ENCODE measurements at places on chromosomes 7 and 10.

- no peak for DNase-seq
Observed at GRCh38 chr7:114644455-114644854, 229.8 kb downstream of the FOXP2 start.

- no peak for DNase-seq
Observed at GRCh38 chr10:10872035-10872673, 145.5 kb upstream of the CELF2 start.

DNA sequence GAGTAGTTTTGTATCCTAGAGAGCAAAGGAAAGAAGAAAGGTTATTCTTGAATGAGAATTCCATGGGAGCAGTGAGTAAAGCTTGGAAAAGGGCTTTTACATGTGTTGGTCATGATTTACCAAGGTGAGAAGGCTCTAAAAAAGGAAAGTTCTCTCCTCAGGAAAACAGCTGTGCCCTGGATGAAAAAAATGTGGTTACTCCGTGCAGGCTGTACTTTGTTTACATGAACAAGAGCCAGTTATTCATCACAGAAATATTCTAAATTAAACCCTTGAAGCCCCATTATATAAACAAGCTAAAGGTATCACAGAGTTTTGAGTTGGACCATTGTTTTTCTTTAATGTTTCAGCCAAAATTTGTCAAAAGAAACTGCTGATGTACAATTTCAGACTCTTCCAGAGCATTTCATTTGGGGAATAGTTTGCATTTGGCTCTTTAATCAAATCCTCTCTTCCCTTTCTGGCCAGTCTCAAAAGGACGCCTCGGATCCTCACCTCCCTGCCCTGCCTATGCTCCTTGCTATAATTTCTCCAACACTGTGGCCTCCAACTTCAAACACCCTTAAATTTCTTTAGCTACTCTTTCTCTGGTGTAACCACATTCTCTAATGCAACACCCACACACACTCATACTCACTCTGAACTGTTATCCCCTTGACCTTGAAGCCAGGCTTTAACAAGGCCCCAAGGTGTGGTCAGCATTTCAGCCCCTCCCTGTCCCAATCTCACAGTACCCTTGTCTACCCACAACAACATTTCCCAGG is 47.4 kb downstream of the AFAP1L2 start:
- DNase-seq: no peak

GRCh38 chr7:22025983-22026382 is 80.3 kb upstream of the CDCA7L start:
- DNase-seq: no peak

GRCh38 chr10:46308666-46309450 is 22.1 kb downstream of the ANTXRL start:
- no peak for DNase-seq

DNA sequence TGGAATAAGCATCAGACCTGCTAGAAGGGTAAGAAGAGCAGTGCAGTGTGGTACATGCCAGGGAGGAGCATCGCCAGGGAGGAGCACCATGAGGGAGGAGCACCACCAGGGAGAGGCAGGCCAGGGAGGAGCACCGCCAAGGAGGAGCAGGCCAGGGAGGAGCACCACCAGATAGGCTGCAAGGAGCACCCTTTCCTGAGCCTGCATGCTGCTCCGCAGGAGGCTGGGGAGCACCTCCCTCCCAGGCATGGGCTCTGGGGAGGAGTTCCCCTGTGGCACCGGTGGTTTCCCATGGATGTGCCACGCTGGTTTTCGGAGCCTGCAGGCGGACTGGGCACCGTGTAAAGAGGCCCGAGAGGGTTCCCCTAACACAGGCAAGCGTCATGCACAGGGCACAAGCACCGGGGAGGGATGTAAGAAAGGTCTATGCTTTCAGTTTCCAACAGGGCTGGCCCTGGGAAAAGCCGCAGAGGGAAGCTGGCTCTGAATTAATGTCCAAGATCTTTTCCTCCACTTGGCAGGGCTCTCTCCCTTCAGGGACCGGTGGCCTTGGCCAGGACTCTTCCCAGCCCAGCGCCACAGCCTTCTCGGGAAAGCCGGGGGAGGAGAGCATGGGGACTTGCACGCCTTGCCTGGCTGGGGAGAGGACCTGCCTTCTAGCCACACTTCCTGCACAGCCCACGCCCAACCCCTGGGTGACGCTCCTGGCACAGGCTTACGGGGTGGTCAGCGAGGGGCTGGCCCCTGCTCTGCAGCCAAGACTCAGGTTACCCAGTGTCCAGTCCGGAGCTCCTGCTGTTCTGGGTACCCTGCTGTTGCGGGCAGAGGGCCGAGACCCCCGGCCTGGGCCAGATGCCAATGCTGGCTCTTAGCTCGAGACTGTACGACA is 11.5 kb upstream of the GPER1 start:
- no peak for DNase-seq

DNA sequence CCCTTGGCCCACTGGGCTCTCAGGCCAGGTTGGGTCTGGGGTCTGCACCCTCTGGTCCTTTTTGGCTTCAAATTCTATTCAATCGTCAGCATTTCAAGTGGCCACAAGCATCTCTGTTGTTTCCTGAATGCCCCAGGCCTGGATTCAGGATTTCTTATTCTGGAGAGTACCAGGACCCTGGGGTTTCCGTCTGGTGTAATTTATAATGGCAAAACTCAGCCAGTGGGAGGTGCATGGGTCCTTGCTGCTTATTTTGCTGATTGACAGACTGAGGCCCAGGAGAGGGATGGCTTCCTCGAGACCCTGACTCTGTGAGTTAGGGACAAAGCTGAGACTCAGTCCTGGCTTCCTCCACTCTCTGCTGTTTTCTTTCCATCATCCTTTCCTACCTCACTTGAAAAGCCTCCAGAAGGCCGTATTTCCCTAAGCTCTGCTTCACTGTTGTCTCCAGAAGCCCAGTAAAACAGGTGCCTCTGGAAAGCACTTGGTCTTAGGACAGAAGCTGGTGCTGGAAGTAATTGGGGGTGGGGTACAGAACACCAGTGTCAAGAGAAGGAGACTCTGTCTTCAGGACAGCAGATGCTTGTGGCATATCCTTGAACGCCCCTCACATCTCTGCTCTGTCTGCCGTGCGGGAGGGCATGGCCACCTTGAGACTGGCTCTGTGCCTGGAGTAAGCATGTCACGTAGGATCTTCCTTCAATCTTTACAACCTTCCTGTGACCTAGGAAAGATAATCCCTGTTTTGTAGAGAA is 39.4 kb upstream of the SH2D4B start:
- DNase-seq: no peak

DNA sequence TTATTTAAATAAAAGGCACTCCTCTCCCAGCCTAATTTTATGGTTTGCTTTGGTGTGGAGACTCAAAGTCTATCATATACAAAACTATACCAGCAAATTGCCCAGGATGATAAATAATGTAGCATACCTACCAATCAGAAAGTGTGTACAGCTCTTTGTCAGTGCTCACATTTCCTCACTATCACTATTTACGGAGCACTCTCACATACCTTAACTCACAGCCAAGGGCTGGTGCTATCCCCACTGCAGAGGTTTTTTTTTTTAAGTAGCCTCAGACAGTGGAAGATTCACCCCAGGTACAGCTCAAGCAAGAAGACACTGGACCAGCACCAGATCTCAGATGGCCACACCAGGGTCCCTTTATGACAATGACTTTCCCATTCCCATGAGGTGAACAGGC is 2.5 kb downstream of the PDLIM1 start:
- no peak for DNase-seq

DNA sequence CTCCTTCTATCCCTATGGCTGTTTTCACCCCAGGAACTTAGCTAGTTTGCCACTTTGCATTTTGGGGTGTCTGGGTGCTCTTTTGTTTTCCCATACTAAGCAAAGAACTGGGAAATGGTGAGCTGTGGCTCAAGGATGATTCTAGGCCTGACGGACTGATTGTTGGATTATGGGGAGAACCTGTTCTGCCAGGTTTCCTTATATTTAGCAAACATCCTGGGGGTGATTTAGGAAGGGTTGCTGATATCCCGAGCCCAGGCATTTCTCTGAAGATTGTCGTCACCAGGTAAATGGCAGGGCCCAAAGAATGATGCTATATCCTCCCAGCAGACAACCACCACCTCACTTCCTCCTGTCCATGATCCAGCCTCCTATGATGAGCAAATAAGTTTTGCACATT is 72.1 kb upstream of the GRB10 start:
- no peak for DNase-seq

- no peak for DNase-seq
Observed at GRCh38 chr10:44234483-44234875, 150.4 kb downstream of the CXCL12 start.
